ENCODE measurements at places on chromosomes 16 and 17.

- no peak for DNase-seq
Observed at GRCh38 chr17:68455901-68456338, 1.4 kb downstream of the WIPI1 start.

DNA sequence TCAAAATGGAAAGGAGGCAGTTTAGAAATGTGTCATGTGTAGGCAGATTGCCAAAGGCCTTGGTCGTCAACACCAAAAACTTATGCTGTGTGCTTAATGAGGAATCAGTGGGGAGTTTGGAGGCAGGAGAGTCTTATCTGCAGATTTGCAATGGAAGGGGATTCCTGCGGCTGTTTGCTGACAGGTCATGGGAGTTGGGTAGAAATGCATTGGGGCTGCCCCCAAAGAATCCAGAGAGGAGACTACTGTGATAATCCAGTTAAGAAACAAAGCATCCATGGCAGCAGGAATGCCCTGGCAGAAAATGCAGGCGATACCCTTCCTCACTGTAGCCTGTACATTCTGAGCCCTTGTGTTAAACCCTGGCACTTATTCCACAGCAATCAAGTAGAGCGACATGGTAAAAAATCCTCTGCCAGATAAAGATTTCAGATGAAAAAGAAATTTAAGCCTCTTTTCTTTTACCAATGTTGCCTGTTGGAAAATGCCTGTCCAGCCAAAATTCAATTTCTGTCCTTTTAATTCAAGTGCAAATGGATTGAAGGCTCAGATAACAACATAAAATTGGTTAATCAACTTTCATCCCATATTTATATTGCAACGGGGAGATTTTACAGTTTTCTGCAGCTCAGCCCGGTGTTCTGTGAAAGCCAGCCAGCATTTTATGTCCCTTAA lies 491.0 kb upstream of the CDH5 start:
- DNase-seq, result no peak

DNA sequence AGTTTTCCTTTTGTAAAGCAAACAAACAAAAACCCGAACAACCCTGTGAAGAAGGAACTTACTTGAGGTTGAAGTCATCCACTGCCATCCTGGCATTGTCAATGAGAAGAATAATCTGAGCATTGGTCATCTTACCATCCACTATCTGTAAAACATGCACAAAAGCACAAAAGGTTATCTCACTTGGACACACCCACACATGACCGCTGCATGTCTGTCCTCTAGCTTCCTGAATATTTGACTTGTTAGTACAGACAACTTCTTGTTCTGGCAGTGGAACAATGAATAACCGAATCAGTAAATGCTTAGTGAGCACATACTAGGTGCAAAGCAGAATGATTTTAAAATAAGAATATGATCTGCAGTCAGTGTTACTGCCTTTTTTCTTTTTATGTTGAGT lies 6.1 kb downstream of the KRT23 start:
- DNase-seq, result no peak

DNA sequence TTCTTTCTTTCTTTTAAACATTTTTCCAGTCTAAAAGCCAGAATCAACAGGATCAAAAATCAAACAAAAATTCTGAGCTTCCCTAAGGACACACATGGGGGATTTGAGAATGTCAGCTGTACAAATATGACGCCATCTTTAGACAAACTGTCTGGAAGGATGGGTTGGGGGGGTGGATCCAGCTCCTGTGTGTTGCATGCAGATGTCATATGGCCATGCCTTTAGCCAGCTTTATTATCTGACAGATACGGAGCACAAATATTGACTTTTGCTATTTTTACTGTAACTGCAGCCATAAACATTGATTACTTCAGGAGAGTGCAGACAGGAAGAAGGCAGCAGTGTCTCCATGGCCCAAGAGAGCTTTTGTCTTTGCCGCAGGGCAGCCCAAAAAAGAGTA lies 279.4 kb upstream of the ELAC2 start:
- DNase-seq, result no peak

DNA sequence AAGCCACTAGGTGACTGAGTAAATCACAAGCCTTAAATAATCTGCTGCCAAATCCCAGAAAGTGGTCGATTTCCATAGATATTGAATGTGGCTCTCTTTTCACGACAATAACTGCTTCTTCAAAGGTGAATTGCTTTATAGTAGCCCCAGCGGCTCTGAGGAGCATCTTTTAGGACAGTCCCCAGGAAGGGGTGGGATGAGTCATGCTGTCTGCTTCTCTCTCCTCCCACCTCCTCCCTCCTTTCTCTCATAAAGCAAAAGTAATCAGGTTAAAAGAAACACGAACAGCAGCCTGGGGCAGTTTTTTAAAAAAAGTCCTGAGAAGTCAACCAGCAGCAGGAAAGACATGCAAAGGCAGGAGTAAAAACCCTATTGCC lies 1.8 kb downstream of the KIAA0513 start:
- DNase-seq, result peak; percentile 65

- no peak for DNase-seq
Observed at GRCh38 chr17:58416937-58417299, 416 bp downstream of the RNF43 start.

DNA sequence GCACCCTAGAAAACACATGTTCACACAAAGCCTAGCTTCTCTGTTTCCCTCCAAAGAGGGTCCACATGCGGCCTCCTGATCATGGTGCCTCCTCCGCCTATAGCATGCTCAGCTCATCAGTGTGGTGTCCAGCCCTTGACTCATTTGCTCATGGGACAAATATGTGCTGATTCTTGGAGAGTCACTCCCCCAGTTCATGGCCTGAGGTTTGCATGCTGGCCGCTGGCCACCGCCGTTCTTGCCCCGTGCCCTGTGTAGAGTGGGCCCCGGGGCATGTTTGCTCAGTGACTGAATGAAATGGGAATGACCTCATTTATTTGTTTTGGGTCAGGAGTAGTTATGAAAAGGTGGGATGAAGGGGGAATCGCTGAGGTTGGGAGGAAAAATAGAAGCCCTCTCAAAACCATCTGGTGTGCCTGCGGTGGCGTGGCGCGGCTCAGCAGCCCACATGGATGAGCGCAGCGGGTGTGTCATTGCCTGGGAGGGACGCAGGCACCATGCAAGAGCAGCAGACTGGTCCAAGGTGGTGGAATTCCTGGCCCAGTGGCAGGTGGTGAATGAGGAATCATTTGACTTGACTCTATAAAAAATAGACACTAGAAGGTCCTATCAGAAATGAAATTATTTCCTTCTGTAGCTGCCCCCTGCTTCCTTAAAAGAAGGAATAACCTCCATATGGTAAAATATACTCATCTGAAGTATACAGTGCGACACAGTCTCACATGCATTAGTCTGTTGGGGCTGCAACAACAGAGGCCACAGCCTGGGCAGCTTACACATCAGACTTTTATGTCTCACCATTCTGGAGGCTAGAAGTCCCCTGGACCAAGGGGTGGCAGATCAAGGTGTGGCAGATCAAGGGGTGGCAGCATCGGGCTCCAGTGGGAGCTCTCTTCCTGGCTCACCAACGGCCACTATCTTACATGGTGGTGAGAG lies 31.7 kb downstream of the CRISPLD2 start:
- peak; percentile 94 for DNase-seq

- DNase-seq, result no peak
Observed at GRCh38 chr17:82382933-82383255, 11.3 kb downstream of the UTS2R start.

DNA sequence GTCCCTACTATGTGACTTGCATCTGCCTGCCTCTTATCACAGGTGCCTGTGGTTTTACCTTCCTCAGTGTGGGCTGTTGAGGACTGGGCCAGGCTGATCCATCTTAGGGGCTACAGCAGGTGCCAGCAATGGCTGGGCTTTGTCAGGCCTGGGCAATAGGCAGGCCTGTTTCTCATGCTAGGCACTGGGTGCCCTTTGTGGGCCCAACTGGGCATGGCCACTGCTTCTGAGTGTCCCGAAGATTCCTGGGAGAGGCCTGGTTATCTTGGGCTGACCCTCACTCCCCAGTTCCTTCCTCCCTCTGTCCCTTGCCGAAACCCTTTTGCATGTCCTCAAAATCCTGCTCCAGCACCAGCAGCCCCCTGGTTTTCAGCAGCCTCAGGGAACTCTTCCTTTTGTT lies 1024.9 kb downstream of the KCNJ18 start:
- DNase-seq, result no peak

DNA sequence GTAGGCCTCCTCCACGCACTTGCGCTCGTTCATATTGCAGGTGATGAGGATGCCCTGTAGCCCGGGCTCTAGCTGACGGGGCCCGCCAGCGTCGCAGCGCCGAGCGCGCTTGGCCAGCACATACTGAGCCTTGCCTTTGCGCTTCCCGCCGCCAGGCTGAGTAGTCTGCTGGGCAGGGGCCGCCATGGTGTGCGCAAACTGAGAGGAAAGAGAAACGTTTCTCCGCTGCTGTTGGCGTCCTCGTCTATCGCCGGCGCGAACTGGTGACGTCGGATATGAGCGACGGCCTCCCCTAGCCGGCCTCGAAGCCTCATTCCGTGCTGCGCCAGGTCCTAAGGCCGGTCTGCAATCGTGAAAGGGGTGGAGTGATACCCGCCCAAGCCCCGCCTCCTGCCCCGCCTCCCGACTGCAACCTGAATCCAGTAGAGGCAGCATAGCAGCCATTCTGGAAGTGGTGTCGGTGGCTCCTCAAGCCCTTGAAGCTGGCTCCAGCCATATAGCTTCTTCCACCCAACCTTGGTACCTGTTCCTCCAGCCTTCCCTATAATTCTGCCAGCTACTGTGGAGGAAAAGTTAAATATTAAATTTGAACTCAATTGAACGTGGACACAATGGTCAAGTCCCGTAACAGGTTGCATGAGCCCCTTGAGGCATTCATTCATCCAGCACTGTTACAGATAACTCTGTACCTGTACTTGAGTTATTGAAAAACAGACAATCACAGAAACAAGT lies at the start of gene THUMPD1:
Gene THUMPD1 (minus strand): TSS at position 265 of the 732 bp plus-strand sequence. CDS start 79 bp downstream, at position 186.
- peak; percentile 94 for DNase-seq

- no peak for DNase-seq
Observed at GRCh38 chr17:29933379-29933778, 3.4 kb upstream of the SSH2 start.

DNA sequence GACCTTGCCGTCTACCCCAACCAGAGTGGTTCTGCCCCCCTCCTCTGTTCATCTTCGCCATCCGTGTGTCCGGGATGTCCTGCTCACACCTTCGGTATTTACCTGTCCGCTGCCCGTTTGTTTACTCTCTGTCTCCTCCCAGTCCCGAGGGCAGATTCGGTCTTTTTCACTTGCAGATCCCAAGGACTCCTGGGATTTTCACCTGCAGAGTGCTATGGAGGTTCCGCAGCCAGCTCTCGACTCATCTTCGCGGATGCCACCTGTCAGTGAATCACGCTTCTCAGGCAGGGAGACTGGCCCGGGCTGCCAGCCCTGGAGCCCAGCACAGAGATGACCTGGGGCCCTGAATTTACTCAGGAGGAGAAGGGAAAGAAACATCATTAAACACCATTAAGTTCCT lies 8.1 kb downstream of the CRISPLD2 start:
- DNase-seq, result no peak

GRCh38 chr17:18213666-18214270 lies 11.7 kb upstream of the LLGL1 start:
- DNase-seq, result no peak

GRCh38 chr17:74276541-74277009 lies 2.5 kb downstream of the DNAI2 start:
- DNase-seq, result no peak

- no peak for DNase-seq
Observed at GRCh38 chr16:50411034-50411433, 42.2 kb upstream of the BRD7 start.

DNA sequence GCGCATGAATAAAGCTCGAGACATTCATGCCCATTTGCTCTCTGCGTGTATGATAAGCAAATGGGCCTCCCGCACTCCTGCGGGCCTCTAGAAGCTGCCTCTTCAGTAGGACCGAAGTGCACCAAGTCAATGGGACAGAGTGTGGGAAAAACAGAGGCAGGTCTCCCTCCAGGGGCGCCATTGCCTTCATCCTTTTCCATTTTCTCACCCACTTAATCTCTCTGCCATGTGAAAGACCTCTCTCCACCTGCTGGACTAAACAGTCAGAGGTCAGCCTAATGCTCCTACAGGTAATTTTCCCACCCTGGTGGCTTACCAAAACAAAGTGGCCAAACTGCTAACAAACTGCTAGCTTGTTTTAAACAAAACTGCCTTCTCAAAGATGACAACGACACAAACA lies 210.9 kb downstream of the ZFHX3 start:
- no peak for DNase-seq

DNA sequence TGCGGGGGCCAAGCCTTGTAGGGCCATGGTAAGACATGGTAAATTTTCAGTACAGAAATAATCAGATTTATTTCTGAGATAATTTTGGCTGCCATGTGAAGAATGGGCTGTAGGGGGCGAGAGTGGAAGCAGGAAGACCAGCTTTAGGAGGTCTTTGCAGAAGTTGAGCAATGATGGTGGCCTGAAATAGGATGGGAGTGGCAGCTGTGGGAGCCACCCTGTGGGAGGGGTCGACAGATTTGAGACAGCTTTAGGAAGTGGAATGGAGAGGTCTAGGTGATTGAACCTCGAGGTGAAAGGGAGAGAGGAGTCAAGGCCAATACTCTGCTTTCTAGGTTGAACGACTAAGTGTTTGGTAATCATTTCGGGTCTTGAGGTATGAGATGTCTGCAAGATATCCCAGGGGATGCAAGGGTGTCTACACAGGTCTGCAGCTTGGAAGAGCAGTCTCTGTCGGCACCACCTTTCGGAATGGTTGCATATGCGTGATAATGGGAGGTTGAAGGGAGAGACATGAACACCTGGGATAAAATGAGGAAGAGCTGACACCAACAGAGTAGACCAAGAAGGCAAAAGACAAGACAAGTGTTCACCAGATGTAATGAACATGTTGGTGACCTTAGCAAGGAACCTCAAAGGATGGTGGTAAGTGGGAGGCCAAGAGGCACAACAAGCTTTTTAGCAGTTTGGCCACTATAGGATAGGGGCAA lies 4.2 kb upstream of the ATXN7L3 start:
- peak; percentile 69 for DNase-seq

GRCh38 chr17:12187658-12188057 lies 167.0 kb downstream of the MAP2K4 start:
- no peak for DNase-seq

DNA sequence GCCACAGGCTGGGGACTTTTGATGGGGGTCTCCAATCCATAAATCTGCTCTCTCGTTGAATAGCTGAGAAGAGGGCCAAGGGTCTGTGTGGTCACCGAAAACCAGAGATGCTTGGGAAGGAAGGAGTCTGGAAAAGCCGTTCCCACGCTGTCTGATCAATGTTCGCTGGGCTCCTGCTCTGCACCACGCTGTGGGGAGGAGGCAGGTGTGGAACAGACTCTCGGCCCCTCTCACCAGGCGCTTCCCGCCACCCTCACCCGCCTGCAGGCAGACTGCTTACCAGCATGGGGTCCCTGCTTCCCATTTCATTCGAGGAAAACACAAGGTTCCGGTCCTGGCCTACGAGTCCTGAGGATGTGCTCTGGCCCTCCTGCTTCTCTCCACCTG lies 702 bp upstream of the ALDH3A1 start:
- DNase-seq, result no peak

GRCh38 chr17:71409137-71409536 lies 711.7 kb upstream of the SOX9 start:
- DNase-seq, result no peak

DNA sequence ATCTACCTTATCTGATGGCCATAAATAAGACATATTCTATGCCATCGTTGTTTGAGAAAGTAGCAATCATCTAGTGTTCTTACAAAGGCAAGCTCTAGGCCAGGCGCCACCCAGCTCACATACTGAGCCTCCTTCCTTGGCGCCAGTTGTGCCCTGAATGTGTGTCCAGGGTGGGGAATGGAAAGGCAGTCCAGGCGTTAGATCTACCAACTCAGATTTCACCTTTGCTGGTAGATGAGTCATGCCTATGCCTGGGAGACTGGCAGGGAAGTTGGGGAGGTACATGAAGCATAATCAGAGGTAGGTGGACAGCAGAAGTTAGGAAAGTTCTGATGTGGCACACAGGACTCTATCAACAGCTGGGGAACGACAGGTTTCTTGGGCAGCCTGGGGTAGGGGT lies 23.6 kb downstream of the SDR42E1 start:
- DNase-seq, result no peak

Data from HTR-8/SVneo (cell line).